ENCODE measurements at places on chromosomes 16 and 17.

DNA sequence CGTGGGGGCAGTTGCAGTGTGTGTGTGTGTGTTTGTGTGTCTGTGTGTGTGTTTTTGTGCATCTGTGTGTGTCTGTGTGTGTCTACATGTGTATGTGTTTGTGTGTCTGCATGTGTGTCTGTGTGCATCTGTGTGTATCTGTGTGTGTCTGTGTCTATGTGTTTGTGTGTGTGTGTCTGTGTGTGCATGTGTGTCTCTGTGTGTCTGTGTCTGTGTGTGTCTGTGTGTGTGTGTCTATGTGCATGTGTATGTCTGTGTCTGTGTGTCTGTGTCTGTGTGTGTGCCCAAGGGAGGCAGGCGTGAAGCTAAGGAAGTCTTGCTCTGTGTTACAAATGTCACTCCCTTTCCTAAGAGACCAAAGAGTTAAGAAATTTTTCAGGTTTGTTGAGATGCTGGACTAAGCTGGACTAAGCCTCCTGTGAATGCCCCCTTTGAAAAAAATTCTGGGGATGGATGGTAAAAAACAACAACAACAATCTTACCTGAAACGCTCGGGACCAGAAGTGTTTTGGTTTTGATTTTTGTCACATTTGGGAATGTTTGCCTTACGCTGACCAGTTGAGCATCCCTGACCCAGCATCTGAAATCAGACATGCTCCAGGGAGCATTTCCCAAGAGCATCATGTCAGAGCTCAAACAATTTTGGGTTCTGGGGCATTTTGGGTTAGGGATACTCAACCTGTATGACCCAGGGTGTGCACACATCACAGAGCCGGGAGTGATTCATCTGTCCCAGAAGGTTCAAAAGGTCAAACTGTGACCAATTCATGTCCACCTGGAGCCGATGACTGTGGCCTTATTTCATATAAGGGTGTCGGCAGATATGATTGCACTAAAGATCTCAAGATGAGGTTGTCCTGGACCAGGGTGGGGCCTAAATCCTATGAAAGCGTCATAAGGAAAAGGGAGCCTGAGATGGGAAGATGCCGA, 48.6 kb upstream of the ZNF469 start:
- no peak for DNase-seq

- DNase-seq = no peak
These were observed 25.0 kb upstream of the MAPK3 start for GRCh38 chr16:30147843-30148510.

GRCh38 chr17:78469443-78469842, 91.0 kb downstream of the PGS1 start:
- no peak for DNase-seq

DNA sequence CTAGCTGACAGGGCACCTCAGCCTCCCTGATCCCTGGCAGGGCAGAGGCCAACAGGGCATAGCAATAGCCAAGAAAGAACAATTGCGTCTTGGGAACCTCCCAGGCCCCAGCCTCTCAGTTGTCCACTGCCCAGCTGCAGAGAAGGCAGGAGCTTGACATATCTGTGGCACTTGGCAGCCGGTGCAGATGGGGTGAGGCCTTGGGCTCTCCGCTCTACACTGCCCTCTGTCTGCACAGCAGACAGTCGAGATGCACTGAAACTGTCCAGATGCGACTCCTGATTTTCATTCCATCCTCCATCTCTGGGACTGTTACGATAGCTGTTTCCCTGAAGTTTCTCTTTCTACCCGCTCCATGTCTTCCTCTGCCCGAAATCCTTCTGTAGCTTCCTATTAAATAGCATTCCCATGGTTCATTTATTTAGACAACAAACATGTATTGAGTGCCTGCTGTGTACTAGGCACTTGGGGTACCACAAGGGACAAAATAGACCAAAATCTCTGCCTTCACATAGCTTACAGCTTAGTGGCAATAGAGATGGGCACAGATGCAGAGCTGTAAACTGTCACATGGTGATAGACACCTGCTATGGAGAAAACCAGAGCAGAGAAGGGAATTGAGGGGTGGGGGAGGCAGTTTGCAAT, 3.3 kb downstream of the POLR3E start:
- DNase-seq = peak; percentile 74

- DNase-seq = peak; percentile 33
These were observed 9.8 kb downstream of the TMEM204 start for GRCh38 chr16:1543085-1543896.

DNA sequence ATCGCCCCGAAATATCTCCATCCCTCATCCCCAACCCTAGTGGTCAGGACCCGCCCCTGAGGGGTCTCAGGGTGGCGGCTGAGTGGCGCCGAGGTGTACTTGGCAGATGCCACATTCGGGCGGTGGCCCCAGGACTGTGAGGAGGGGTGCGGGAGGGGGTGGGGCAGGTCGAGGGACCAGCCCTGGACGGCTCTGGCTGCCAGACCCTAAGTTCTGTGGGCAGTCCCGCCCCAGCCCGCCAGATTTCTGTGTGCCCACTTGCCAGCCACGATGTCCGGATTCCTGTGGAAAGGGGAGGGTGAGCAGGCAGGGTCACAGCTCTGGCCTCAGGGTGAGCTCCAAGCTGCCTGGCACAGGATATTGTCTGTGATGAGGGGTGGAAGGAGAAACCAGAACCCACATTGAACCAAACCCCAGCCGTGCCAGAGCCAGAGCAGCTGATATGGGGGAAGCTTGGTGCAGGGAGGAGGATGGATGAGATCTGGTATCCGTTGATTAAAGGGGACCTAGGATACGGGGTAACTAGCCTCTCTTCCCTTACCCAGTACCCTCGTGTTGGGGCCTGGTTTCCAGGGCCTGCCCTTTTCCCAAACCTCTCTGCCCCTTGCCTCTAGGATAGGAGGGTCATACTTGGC, 1.1 kb upstream of the CHAD start:
- no peak for DNase-seq

DNA sequence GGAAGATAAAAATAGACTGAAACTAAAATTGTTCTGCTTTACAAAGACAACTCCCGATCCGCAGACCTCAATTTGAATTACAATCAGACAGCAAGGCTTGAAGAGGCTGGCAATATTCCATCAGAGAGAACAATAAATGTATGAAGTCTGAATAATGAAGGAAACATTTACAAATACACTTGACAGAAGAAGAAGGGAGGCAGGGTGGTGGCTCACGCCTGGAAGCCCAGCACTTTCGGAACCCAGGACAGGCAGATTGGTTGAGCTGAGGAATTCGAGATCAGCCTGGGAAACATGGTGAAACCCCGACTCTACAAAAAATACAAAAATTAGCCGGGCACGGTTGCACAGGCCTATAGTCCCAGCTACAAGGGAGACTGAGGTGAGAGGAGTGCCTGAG, 14.6 kb downstream of the ODF4 start:
- DNase-seq = no peak

GRCh38 chr16:87160701-87161337, 156.4 kb downstream of the C16orf95 start:
- no peak for DNase-seq

GRCh38 chr17:72344613-72345012, 223.8 kb downstream of the SOX9 start:
- DNase-seq = no peak

- no peak for DNase-seq
These were observed 1.5 kb downstream of the SLC5A11 start for GRCh38 chr16:24847358-24847664.
